Activated naive CD8-positive, alpha-beta T cell treated with anti-CD3 and anti-CD28 coated beads, Interleukin-2, amount 10 ng/mL, durations not matched to agents 7 days and 5 days (primary cell): ENCODE measurements at places on chromosomes 6 and 20. TPM values are rescaled to one million over a fixed set of nuclear protein-coding genes. Genes with fewer than 3 reads are reported as not detected.

GRCh38 chr20:44083220-44083933, 103.6 kb downstream of the JPH2 start:
- no peak for DNase-seq

DNA sequence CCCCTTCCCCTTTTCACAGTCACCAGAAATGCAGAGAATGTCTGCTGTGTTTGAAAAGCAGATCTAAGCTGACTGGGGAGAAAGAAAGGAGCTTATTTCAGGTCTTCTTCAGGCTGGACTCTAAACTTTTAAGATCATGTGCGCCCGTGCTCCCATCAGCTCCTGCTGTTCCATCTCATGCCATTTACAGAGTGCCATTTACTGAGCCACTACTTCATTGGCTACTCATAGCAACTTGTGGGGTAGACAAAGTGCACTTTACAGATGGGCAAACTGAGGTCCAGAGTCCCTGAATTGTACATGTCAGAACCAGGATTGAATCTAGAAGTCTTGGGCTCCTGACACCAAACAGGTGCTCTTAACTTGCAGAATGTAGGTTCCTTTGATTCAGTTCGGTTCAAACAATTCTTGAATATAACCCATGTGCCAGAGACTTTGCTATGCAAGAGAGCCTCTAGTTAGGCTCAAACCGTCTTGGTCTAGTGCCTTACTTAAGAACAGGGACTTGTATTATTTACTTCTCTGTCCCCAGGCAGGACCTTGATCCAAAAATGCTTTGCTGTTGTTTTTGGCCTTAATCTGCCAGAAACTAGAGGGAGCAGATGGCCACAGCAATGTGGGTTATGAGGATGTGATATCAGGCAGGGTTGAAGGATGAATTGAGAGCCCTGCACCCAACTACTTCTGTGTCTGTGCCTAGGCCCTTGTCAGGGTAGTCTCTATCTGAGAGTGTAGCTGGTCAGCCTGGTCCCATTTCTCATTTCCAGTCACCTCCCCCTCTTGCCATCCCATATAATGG, 56.4 kb downstream of the RALY start:
- no peak for DNase-seq

GRCh38 chr20:23269954-23270353, 80.6 kb upstream of the NXT1 start:
- DNase-seq: no peak

GRCh38 chr6:87074101-87074621, 20.7 kb downstream of the CGA start:
- DNase-seq: no peak

Gene ALDH5A1
- 6.9 TPM for total RNA-seq

DNA sequence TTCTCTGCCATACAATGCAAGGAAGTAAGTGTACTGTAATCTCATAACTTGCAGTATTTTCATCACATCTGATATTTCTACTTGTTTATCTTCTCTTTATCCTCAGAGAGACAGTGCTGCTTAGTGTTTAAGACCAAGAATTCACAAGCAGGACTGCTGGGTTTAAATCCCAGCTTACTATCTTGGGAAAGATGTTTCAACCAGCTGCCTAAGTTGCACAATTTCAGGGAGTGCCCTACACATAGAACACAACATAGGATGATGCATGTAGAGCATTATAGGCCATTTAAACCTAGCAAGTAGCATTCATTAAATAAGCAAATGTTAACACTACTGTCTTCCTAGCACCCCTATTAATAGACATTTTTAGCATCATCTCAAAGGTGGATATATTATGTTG, 205.2 kb upstream of the CEP162 start:
- DNase-seq: no peak

DNA sequence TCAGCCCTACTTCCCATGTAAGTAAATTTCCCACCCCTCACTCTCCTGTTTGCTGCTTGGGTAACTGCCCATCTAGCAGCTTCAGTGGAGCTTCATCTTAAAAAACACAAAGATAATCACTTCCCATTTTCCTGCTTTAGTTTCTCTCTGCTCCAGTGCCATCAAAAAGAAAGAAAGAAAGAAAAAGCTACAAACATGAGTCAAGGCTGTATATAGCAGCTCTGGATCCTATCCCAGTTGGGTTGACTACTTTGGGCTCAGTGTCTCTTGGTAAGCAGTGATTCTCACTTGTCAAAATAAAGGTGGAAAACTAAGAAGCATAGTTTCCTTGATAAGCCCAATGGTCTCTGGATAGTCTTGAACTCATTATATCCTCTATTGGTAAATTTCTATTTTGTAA, 48.7 kb upstream of the SRPK1 start:
- no peak for DNase-seq

Gene L3MBTL1
- total RNA-seq: 13.7 TPM

Gene PRKN
- 1.5 TPM for total RNA-seq

GRCh38 chr20:38545771-38546170, 35.2 kb upstream of the ADIG start:
- no peak for DNase-seq

Gene UST
- 3.1 TPM for total RNA-seq

GRCh38 chr6:104460738-104461483, 398.8 kb downstream of the HACE1 start:
- DNase-seq: no peak

GRCh38 chr20:61673152-61673847, 392.4 kb downstream of the TAF4 start:
- DNase-seq: no peak

Gene LAMP5
- total RNA-seq: not detected

DNA sequence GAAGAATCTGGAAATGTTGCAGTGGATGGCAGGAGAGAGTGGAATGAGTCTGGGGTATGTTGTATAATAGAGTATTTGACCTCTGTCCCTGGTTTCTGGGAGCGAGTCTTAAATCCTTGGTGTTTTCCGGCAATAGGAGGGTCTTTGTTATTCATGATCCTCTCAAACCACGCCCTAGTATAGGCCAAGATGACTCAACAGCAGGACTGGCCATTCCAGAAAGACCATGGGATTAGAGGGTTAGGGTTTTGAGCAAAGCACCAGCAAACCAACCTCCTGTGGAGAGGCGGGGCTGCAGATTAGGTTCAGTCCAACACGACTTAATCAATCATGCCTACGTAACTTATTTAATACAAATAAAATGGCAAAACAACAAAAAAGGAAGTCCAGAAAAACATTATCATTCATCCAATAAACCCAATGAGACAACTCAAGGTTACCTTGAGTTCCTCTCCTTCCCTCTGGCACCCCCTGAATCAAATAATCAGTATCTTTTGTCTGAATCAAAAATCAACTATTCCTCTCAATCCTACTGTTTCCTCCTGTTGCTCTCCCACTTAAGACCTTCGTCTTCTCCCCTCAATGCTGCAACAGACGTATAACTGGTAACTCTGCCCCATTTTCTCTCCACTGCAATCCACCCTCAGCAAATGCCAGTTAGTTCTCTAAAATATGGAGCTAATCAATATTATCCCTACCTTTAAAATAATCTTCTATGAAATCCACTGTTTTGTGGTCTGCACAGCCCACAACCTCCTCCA, 15.5 kb downstream of the HUS1B start:
- no peak for DNase-seq

Gene C20orf141
- not detected for total RNA-seq

GRCh38 chr20:37938181-37938750, 35.3 kb downstream of the VSTM2L start:
- no peak for DNase-seq

- DNase-seq: no peak
These were observed 98.4 kb upstream of the CARMIL1 start for GRCh38 chr6:25180630-25181349.

Gene BPIFB4
- not detected for total RNA-seq

DNA sequence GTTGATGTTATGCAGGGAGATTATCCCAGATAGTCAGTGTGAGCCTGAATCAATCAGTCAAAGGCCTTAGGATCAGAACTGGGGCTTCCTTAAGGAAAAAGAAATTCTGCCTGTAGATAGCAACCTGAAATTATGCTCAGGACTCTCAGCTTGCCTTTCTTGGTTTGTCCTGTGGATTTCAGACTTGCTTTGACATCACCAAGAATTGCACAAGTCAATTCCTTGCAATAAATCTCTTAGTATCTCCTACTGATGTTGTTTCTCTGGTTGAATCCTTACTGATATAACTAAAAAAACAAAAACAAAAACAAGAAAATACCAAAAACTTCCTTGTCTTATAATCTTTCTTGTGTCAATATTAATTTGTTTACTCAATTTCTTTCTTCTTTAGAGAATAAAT, 258.9 kb upstream of the TCF21 start:
- DNase-seq: no peak
